ENCODE measurements at places on chromosomes 2 and 18.

DNA sequence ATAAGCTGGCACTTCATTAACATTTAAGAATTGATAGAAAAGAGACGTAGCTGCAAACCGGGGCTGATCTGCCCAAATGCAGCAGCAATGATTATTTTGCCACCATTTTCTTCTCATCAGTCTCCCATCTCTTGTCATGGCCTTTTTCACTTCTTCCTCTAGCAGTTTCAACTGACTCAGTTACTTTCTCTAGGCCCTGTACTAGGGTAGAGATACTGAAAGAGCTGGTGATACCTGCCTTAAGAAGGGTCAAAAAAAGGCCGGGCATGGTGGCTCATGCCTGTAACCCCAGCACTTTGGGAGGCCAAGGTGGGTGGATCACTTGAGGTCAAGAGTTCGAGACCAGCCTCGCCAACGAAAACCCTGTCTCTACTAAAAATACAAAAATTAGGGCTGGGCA is 127.4 kb downstream of the LTBP1 start:
- no peak for DNase-seq

DNA sequence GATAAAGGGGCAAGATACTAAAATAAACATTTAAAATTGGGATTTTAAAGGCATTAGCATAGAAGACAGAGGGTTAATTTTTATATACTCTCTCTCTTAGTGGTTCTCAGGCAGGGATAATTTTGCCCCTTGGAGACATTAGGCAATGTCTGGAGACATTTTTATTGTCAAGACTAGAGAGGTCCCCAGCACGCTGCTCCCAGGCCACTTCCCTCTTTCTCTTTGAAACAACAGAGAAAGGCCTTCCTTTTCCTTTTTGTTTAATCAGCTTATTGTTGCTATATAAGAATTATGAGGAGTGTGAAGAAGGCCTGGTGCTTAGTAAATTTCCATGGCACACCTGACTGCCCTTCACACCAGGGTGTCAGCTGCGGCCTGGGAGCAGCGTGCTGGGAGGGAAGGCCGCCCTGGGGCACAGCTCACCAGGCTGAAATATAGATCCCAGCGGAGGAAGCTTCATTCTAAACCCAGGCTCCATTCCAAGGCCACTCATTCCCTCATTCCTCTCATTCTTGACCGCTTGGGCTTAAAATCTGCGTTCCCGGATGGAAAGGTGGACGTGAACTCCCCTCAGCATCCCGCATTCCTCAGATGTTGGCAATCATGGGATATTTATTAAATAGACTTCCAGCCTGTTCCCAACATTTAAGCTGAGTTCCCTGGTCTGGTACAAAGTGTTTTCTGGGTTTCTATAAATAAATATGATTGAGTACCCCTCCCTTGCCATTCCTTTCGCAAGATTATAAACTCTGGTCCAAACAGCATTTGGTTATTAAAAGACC is 22.5 kb downstream of the SLC14A2 start:
- DNase-seq = no peak

DNA sequence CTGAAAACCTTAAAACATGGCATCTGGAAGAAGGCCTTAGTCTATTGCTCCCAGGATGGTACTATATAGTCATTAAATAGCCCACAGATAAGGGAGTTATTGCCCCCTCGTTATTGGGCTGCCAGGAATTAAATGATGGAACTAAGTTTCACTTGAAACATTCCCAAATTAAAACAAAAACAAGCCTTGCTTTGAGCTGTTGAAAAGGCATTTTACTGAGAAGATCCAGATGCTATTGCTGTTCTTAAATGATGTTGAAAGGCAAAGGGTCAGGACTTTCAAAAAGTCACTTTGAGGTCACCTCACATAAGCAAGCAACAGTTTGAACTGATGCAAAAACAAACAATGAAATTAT is 2.0 kb upstream of the AMMECR1L start:
- no peak for DNase-seq

- no peak for DNase-seq
These were observed 1240.8 kb upstream of the CRIM1 start for GRCh38 chr2:35114765-35115164.
